ENCODE measurements at places on chromosomes 3 and 15.

DNA sequence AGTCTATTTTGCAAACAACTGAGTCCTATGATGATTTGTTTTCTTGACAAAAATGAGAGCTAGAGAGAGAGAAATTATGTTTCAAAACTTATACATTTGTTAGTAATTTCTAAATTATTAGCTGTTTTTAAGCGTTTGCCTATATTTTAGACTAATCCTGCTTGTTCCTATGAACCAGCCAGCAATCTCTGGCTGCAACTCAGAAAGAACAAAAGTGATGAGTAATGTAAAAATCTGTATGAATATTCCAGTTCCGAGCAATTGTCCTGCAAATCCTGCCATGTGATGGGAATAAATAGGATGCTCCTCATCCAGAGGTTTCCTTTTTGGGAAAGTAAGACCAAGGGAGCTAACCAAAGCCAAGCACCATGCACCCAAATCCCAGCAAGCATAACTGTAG, 228.3 kb upstream of the GBE1 start:
- DNase-seq, result no peak

GRCh38 chr3:128572644-128573105, 77.9 kb downstream of the RPN1 start:
- DNase-seq, result no peak

DNA sequence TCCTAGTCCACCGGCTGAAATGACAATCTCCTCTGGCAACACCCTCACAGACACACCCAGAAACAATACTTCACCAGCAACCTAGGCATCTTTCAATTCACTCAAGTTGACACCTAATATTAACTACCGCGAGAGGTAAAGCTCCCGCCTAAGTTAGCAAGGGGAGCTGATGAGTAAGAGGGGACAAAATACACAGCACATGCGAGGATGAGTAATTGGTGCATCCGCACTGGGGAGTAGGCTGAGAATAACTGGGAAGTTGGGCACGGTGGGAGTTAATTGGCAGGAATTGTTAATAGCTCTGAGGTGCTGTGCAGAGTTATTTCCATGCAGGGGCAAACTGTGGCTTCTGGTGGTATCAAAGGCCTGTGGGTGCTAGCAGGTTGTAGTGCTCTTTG, 14.5 kb upstream of the PLD1 start:
- no peak for DNase-seq

DNA sequence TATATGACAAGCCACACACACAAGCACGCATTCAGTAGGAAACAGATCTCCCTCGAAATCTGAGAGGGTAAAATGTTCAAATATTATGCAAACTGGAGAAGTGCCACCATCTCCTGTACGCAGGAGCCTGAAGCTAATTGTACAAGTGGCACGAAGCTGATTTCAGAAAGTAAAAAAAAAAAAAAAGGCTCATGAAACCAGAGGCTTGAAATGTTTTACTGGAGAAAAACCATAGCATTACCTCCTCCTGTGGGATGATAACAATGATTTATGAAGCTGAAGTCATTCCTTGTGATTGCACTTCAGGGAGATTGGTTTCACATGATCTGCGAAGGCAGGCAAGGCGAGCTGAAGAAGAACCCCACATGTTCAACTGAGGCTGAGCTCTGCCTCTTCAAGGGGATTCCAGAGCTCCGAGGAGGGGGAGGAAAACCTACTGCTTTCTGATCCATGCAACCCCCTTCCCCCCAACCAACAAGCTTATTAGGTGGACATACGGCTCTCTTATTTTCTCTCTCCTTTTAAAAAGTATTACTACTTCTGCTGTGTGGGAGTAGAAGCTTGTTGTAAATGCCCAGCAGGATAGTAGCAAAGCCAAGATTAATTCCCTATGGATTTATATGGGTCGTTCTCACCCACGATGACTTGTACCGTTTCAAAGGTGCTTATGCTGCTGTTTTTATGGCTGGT, 101.1 kb downstream of the GREM1 start:
- no peak for DNase-seq

DNA sequence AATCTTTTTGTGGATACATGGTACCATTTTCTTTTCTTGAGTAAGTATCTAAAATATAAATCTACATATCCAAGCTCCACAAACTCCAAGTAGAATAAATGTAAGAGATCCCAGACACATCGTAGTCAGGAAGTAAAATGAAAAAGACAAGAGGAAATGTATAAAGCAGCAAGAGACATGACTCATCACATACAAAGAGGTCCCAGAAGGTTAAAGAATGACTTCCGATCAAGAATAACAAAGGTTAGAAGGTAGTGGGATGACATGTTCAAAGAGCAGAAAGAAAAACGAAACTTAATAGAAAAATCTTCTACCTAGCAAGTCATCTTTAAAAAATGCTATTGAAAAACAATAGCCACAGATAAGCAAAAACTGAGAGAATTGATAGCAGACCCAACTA, 705.8 kb downstream of the NR2F2 start:
- no peak for DNase-seq

GRCh38 chr3:11006986-11007933, 14.7 kb downstream of the SLC6A1 start:
- no peak for DNase-seq

DNA sequence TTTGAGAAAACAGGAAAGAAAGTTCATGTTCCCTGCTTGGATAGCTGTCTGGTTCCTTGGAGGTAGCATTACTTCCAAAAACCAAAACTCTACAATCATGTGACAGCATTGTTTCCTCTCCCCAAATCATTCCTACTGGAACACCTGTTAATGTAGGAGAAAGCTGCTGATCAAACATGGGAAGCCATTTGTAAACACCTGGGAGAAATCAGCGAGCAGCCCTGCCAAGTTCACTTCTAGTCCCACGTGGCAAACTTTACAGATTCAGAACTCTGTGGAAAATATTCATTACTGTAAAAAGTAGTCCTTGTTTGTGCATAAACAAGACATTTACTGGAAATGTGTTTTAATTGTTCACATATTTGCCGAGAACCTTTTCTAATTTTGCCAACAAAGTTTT, 275.5 kb upstream of the AZI2 start:
- DNase-seq, result no peak

GRCh38 chr3:117523418-117523817, 813.8 kb downstream of the TUSC7 start:
- DNase-seq, result no peak

- DNase-seq, result no peak
Observed at GRCh38 chr15:49134683-49135341, 20.6 kb downstream of the COPS2 start.

- DNase-seq, result no peak
Observed at GRCh38 chr3:40170395-40170794, 139.1 kb upstream of the EIF1B start.

GRCh38 chr3:122927726-122928125, 99.8 kb downstream of the SEMA5B start:
- DNase-seq, result no peak

- no peak for DNase-seq
Observed at GRCh38 chr3:149581681-149582370, 76.0 kb downstream of the WWTR1 start.

DNA sequence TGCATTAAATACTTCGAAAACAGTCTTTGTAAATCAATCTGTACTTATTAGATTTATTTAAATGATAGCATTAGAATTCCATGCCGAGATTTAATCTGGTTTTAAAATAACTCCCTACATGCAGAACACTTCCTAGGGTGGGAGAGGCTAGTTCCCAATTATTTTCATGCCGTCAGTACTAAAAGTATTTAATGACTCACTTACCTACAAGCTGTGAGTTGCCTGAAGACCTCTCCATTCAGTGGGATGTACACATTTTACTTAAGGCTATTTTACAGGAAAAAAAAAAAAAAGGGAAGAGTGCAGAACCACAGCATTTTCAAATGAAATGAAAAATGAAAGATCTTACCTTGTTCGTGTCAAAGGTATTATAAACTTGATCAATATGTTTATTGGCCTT, 469 bp downstream of the GUCA1C start:
- DNase-seq, result no peak

DNA sequence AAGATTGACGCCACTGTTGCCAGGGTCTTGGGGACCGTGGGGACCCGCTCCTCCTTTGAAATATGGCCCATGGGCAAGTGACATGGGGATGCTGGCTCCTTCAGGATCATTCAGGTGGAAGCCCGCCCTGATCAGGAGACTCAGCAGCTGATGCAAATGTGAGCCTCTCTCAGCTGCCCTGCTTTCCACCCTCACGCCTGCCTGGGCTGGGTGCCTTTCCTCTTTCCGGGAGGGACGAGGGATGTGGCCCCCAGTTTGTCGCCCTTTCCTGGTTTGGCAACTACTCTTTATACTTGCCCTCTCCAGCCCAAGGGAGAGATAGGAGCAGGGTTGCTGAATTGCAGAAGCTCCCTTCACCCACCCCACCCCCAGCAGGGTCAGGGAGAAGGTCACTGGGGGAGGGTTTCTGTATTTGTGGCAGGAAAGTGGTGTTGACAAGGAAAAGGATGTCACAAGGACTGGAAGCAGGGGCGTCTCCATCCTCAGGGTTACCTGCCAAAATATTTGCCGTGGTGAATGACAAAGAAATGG, 21.8 kb downstream of the DNASE1L3 start:
- no peak for DNase-seq

DNA sequence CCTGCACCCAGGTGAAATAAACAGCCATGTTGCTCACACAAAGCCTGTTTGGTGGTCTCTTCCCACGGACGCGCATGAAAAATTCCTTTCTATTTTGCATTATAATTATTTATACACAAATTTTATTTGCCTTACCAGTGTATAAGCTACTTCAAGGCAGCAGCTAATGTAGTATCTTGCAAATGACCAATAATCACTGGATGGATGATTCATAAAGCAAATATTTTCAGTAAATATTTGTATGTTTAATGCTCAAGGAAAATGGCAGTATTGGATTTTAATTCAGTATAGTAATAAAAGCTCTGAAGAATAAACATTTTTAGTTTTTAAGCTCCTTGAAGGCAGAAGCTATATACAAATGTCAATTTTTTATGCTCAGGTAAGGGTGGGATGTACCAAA, 158.7 kb upstream of the NANOGP8 start:
- DNase-seq, result no peak

- DNase-seq, result no peak
Observed at GRCh38 chr3:67804578-67804977, 150.2 kb upstream of the SUCLG2 start.

DNA sequence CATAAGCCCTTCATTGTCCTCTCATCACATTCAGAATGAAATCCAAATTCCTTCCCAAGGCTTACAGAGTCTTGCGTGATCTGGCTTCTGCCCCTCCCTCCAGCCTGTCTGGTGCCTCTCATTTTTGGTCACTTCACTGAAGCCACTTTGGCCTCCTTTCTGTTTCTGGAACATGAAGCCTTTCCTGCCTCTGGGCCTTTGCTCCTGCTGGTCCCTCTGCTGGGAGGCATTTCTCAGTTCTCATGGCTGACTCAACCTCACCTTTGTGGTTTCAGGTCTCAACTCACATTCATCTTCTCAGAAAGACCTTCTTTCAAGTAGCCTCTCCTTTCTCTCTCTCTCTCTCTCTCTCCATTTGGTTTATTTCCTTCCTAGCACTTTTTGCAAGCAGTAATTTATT, 43.9 kb upstream of the BHLHE40 start:
- no peak for DNase-seq

- DNase-seq, result no peak
Observed at GRCh38 chr3:56183529-56183928, 284.7 kb downstream of the ERC2 start.

- DNase-seq, result no peak
Observed at GRCh38 chr3:100231668-100232067, 29.1 kb upstream of the TBC1D23 start.

DNA sequence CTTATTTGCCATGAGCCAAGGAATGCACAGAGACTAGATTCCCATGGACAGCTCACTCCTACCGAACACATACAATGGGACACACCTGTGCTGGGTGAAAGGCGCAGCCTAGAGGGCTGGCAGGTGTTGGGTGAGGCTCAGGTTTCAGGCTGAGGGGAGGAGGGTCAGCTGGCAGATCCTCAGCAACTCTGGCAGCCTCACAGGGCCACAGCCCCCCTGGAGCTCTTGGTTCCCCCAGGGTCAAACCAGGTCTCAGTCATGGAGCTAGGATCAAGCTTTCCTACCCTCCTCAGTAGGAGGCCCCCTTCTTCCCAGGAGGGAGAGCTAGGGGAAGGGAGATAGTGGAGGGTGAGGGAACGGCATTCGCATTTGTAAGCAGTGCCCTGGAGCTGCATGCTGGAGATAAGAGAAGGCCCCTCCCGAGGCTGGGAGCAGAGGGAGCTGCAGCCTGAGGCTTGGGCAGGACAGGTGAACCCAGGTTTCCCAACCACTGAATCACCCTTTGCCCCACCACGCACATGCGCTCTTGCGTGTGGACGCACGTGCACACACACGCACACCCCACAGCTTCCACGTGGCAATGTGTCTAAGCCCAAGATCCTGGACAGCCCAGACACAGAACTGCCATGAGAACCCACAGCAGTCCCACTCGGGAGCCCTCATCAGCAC, 26.3 kb upstream of the TFRC start:
- no peak for DNase-seq

DNA sequence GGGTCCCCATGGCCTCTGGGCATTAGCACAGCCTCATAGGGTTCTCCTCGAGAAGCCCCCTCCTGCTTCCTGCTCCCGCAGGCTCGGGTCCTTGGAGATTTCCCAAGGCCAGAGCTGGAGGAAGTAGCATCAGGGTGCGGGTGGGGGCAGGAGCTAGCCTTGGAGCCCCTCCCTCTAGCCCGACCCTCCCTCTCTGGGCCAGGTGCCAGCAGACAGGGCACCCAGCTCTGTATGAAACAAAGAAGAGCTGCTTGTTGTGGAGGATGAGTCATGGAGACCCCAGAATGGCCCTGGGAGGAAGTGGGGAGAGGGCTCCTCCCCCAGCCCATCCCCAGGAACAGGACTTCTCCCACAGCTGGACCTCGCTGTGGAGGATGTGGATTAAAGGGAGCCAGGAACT, 29.2 kb downstream of the EPHB3 start:
- DNase-seq, result no peak

DNA sequence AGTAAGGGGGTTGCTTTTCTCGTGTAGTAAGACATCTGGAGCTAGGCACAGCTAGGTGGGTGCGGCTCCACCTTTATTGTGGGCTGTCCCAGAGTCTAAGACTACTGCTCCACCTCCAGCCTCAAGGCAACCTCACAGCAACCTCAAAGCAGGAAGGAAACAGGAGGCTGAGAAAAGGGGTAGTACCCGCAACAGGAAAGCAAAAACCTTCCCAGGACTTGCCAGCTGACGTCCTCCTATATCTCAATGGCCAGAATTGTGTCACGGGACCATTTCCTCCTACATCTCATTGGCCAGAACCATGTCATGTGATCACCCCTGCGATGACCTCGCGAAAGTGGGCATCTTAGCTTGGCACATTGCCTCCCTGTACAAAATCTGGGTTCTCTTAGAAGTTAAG, 4.3 kb upstream of the GPR160 start:
- no peak for DNase-seq

- no peak for DNase-seq
Observed at GRCh38 chr3:122067214-122067550, 12.0 kb downstream of the CD86 start.

GRCh38 chr3:12196684-12197083, 38.0 kb upstream of the TIMP4 start:
- DNase-seq, result no peak

DNA sequence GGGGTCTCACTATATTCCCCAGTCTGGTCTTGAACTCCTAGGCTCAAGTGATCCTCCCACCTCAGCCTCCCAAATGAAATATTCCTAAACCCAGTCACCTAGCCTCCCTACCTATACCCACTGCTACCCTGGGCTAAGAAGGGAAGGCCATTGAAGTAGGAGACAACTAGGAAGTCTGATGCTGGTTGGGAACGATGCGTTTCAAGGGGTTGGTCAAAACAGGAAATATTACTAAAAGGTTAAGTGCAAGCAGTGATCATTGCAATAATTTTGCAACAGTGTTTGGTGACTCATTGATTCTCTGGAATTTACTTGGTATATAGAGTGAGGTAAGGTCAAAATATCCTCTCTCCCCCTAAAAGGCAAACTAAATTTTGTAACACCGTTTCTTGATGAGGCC, 4.6 kb upstream of the UQCRC1 start:
- no peak for DNase-seq

Data from stimulated activated CD8-positive, alpha-beta memory T cell treated with anti-CD3 and anti-CD28 coated beads, Interleukin-7, amount 100 ng/mL, for 1 hour (primary cell).